ENCODE measurements at places on chromosomes 12 and 14.

DNA sequence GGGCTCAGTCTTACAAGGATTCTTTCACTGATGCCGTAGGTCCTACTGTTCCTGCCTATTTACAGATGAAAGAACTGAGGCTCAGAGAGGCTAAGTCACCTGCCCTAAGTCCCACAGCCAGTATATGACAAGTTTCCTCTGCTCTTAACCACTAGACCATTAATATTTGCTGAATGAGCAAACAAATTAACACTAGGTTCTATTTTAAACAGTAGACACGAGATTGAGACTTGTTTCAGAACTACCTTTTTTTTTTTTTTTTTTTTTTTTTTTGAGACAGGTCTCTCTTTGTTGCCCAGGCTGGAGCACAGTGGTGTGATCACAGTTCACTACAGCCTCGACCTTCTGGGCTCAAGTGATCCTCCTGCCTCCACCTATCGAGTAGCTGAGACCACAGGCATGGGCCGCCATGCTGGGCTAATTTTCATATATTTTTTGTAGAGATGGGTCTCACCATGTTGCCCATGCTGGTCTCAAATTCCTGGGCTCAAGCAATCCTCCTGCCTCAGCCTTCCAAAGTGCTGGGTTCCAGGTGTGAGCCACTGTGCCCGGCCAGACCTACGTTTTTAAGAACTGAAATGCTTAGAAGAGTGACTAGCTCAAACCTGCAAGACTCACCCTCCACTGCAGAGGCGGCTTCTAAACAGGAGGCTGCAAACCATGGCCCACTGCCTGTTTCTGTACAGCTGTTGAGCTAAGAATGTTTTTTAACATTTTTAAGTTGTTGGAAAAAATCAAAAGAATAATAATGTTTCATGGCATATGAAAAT is 12.9 kb downstream of the SYNE3 start:
- no peak for DNase-seq

- peak; percentile 70 for DNase-seq
Measured at GRCh38 chr12:2624543-2625288, 170.1 kb upstream of the FKBP4 start.

DNA sequence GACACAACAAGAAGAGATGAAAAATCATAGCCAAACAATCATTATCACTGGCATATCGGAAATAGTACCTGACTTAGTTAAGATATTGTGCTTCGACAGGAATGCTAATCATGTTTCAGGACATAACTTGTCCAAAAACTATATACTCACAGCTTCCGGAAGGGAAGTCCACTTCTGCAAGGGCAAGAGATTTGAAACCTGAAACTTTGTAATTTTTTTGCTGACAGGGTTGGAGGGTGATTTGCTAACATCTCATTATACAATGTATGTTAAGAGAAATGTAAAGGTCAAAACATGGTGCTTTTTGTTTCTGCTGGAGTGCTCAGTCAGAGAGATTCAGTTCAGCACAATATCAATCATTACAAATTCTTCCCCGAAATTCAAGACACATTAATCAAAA is 200.3 kb downstream of the CNTN1 start:
- DNase-seq, result no peak

- peak; percentile 41 for DNase-seq
Measured at GRCh38 chr14:92514844-92515514, 1.4 kb downstream of the RIN3 start.

DNA sequence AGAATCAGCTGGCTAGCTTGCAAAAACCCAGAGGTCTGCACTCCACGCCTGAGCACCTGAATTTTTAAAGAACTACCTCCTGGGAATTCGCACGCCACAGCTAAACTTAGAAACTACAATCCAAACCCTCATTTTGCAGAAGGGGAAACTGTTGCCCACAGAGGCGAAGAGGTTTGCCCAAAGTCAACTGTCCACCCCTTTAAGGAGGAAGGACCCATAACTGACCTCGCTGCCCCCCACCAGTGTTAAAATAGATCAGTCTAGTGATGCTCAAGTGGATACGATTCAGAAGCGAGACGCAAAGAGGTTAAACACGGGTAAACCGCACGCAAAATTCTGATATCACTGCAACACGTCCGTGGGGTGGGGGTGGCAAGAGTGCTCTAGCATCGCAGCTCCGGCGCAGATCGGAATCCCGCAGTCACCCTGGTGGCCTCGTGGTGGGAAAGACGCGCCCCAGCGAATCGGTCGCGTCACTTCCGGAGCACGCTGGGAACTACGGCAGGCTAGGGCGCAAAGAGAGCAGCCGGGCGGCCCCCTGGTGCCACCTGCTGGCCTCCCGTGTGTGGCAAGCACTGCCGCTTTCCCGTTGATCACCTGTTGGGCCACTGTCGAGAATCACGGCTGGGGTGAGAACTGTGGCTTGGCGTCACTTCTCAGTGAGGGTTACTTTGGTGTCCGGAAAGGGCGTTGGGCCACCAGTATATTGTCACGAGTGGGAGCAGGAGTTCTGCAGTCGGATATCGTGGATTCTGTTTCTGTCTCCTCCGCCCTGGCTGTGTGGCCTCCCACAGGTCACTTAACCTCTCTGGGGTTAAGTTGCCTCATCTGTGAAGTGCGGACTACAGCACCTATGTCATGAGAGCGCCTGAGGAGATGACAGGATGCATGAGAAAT is at the start of gene ALKBH2:
ALKBH2 (minus strand) TSS at position 451 of the 897 bp plus-strand sequence. CDS start 686 bp downstream, outside the sequence.
- DNase-seq, result peak; percentile 95

- DNase-seq, result peak; percentile 70
Measured at GRCh38 chr12:93223440-93224426, 154.0 kb upstream of the NUDT4 start.
